ENCODE measurements at places on chromosomes 7 and 10. TPM values are rescaled to one million over a fixed set of nuclear protein-coding genes. Genes with fewer than 3 reads are reported as not detected.

Gene FZD1
- total RNA-seq: 20.8 TPM

DNA sequence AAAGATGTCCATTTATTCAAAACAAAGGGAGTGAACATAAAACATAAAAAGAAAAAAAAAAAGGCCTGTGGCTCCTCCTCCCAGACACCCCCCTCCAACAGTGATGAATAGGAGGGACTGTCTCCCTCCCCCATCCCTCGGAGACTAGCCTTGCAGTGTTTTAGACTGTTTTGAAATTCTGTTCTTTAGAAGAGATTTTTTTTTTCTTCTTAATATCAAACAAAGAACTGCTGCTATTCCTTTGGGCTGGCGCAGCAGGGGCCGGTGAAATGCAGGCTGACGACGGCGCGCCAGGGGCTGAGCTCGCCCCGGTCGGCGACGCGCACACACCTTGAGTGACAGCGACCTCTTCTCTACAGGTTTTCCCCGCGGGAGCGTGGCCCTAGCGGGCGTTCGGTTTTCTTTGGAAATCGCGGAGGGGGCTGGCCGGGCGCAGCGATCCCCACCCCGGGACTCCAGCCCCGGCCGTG, at the start of gene LANCL2:
TSS of gene LANCL2 (plus strand) at position 133 of the 470 bp plus-strand sequence. CDS start 689 bp downstream, outside the sequence.
- H3K4me1 ChIP-seq: peaks cover 9% of the 10 kb centered on the region
- no peak for DNase-seq
- no peaks in the 10 kb centered on the region for H3K36me3 ChIP-seq
- H3K27me3 ChIP-seq: no peaks in the 10 kb centered on the region
- peak within 1 kb of the TSS; percentile 99 for H3K27ac ChIP-seq

DNA sequence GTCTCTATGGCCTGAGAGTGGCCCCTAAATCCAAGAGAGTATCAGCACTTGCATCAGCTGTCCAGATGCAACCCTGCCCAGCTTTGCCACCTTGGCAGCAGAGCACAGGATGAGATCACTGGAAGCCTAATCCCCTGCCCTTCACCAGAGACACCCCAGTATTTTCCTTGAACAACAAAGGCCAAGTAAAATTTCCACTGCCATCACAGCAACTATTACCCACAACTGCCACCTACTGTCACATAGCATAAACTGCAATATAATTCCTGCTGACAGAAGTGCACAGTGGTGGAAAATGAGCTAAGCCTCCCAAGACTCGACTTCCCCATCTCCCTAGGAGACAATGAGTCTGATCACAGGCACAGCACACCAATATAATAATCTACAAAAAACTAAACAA, 462.8 kb upstream of the ZWINT start:
- no peak overlapping the region for H3K4me3 ChIP-seq
- no peaks in the 10 kb centered on the region for H3K36me3 ChIP-seq
- H3K27ac ChIP-seq: no peak overlapping the region
- no peak for DNase-seq

GRCh38 chr10:124232686-124233545, 139.5 kb upstream of the CHST15 start:
- DNase-seq: no peak
- no peak overlapping the region for H3K27ac ChIP-seq
- H3K4me1 ChIP-seq: no peaks in the 10 kb centered on the region
- no peaks in the 10 kb centered on the region for H3K36me3 ChIP-seq
- H3K27me3 ChIP-seq: no peaks in the 10 kb centered on the region

Gene GPR158
- 6.8 TPM for total RNA-seq

Gene CHST3
- 10.4 TPM for total RNA-seq

- no peak overlapping the region for H3K4me3 ChIP-seq
- no peaks in the 10 kb centered on the region for H3K27me3 ChIP-seq
- DNase-seq: no peak
- no peak overlapping the region for H3K27ac ChIP-seq
- no peaks in the 10 kb centered on the region for H3K36me3 ChIP-seq
- no peaks in the 10 kb centered on the region for H3K4me1 ChIP-seq
Measured at GRCh38 chr7:83852136-83852535, 203.2 kb upstream of the SEMA3E start.

DNA sequence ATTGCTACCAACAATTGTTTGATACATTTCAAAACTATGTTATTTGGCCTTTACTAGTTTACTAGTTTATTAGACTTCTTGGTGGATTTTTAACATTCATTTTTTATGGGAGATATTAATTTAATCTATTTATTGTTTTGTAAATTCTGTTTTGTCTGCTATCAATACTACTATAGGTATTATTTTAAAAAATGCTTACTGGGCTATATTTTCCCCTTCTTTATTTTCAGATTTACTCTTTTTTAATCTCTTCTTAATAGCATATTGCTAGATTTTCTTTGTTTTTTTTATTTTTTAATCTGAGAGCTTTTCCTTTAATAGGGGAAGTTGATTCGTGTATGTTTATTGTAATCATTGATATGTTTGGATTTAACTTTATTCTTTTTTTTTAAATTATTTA, 147.5 kb downstream of the CDK14 start:
- no peak for DNase-seq
- no peaks in the 10 kb centered on the region for H3K27me3 ChIP-seq

DNA sequence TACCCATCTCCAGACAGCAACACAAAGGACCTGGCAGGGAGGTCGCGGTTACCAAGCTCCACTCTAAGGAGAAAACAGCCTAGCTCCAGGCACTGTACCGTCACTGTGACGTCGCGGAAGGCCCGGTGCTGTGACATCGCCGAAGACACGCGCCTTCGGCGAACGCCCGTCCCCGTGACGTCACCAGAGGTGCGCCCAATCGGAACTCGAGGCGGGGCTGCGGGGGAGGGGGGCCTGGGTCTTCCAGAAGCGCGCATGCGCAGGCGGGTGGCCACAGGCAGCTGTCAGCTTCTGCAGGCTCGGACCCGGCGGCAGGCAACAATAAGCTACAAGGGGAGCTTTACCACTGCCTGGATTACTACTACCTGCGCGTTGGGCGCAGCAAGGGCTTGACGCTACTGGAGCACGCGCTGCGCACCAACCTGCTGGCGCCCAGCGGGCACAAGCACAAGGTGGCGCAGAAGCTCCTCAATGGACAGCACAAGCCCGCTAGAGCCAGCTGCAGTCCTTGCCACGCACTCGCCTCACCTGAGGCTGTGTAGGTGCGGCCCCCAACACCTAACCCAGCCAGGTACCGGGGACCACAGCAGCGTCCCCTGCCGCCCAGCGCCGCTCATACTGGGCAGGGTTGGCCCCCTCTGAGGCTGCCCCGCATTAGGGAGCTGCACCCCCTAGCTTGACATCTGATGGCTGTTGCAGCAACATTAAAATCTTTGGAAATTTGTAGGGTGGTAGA, 208.4 kb downstream of the TPST1 start:
- no peak overlapping the region for H3K27ac ChIP-seq
- H3K4me1 ChIP-seq: no peaks in the 10 kb centered on the region
- H3K36me3 ChIP-seq: no peaks in the 10 kb centered on the region
- no peak for DNase-seq
- H3K4me3 ChIP-seq: no peak overlapping the region

- no peaks in the 10 kb centered on the region for H3K36me3 ChIP-seq
- DNase-seq: peak; percentile 63
- peaks cover 20% of the 10 kb centered on the region for H3K4me1 ChIP-seq
- H3K4me3 ChIP-seq: peak overlapping the region; percentile 41
Measured at GRCh38 chr7:3559278-3559677, 258.2 kb downstream of the SDK1 start.

GRCh38 chr7:42057331-42057730, 179.7 kb downstream of the GLI3 start:
- no peak overlapping the region for H3K4me3 ChIP-seq
- no peak overlapping the region for H3K27ac ChIP-seq
- H3K36me3 ChIP-seq: peaks cover 2% of the 10 kb centered on the region
- DNase-seq: no peak
- no peaks in the 10 kb centered on the region for H3K27me3 ChIP-seq

Gene STAG3
- 1.3 TPM for total RNA-seq

Gene LAMB4
- total RNA-seq: not detected

DNA sequence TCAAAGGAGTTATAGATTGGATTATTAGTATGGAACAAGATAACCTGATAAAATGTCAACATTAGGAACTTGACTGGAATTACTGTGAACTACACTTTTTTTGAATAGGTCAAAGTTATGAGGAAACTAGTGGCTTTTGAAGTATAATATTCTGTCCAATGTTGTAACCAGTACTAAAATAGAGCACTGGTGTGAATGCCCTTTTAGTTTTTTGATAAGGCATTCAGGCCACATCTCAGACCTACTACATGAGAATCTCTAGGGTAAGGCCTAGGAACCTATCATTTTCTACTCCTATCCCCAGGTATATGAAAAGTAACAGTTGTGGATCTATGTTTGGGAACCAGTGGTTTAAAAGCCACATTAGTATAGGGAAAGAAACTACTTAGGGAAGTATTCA, 16.4 kb downstream of the KMT2E start:
- no peaks in the 10 kb centered on the region for H3K27me3 ChIP-seq
- H3K36me3 ChIP-seq: peaks cover 5% of the 10 kb centered on the region
- no peak overlapping the region for H3K4me3 ChIP-seq
- DNase-seq: no peak

GRCh38 chr10:124990671-124991625, 49.0 kb downstream of the ZRANB1 start:
- H3K27me3 ChIP-seq: no peaks in the 10 kb centered on the region
- DNase-seq: no peak
- H3K4me1 ChIP-seq: no peaks in the 10 kb centered on the region
- peaks cover 54% of the 10 kb centered on the region for H3K36me3 ChIP-seq

- H3K27ac ChIP-seq: no peak overlapping the region
- no peaks in the 10 kb centered on the region for H3K27me3 ChIP-seq
- H3K4me3 ChIP-seq: no peak overlapping the region
- no peaks in the 10 kb centered on the region for H3K36me3 ChIP-seq
- no peaks in the 10 kb centered on the region for H3K4me1 ChIP-seq
Measured at GRCh38 chr10:108230478-108231170, 1066.1 kb upstream of the SORCS1 start.

GRCh38 chr10:114188900-114189299, 9.7 kb downstream of the TDRD1 start:
- H3K4me1 ChIP-seq: no peaks in the 10 kb centered on the region
- DNase-seq: no peak
- H3K27ac ChIP-seq: no peak overlapping the region
- H3K27me3 ChIP-seq: no peaks in the 10 kb centered on the region

GRCh38 chr7:3310884-3311283, 9.8 kb downstream of the SDK1 start:
- no peak overlapping the region for H3K4me3 ChIP-seq
- DNase-seq: no peak
- H3K4me1 ChIP-seq: no peaks in the 10 kb centered on the region
- H3K27me3 ChIP-seq: no peaks in the 10 kb centered on the region
- no peak overlapping the region for H3K27ac ChIP-seq

- no peak for DNase-seq
- H3K36me3 ChIP-seq: no peaks in the 10 kb centered on the region
- peaks cover 3% of the 10 kb centered on the region for H3K4me1 ChIP-seq
- H3K27me3 ChIP-seq: no peaks in the 10 kb centered on the region
- no peak overlapping the region for H3K4me3 ChIP-seq
- no peak overlapping the region for H3K27ac ChIP-seq
Measured at GRCh38 chr7:113283861-113284260, 165.5 kb upstream of the SMIM30 start.

DNA sequence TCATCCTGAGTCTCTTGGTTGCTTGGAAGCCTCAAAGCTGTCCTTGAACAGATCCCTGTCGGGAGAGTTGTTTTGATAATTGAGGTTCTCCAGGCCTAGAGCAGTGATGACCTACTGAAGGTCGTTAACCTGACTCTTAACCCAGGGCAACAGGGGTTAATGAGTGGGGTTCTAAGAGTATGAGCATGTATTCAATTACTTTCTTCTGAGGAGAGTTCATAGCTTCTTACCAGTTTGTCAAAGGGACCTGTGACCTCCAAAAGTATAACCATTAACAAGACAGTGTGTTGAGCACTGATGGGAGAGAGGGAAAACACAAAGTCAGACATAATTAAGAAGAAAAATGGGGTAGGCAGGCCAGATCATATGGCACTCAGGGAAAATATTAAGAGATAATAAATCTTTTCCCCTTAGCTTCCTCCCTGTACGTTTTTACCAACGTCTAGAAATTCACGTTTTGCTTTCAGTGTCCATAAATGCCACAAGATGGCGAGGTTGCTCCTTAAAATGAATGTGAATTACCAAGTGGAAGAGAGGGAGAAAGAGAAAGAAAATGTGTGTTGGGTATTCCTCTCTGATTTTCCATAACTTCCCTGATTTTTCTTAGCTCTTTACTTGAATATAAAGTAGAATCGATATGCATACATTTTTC, 97.6 kb downstream of the SUGCT start:
- H3K4me1 ChIP-seq: no peaks in the 10 kb centered on the region
- no peaks in the 10 kb centered on the region for H3K36me3 ChIP-seq
- DNase-seq: peak; percentile 68
- H3K4me3 ChIP-seq: no peak overlapping the region
- no peak overlapping the region for H3K27ac ChIP-seq

- H3K4me1 ChIP-seq: no peaks in the 10 kb centered on the region
- no peak for DNase-seq
- H3K36me3 ChIP-seq: no peaks in the 10 kb centered on the region
- no peak overlapping the region for H3K27ac ChIP-seq
- no peak overlapping the region for H3K4me3 ChIP-seq
- peaks cover 11% of the 10 kb centered on the region for H3K27me3 ChIP-seq
Measured at GRCh38 chr7:54664235-54665228, 94.5 kb downstream of the SEC61G start.

GRCh38 chr10:129605266-129605985, 138.4 kb downstream of the MGMT start:
- H3K4me1 ChIP-seq: no peaks in the 10 kb centered on the region
- no peaks in the 10 kb centered on the region for H3K36me3 ChIP-seq
- DNase-seq: no peak
- H3K27ac ChIP-seq: no peak overlapping the region
- H3K4me3 ChIP-seq: no peak overlapping the region

DNA sequence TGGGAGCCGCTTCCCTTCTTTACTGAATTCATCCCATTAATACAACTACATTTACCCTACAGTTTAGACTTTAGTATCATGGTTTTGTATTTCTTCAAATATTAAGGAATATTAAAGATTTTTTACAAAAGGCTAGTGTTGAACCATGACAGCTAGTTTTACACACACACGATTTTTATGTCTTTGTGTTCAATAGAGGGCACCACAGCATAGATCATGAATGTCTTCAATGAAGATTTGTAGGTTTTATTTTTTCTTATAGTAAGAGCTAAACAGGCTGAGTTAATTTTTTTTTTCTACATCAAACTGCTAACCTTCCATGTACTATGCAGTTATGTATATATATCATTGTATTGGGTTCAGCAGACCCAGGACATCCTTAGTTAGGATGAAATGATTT, 76.9 kb downstream of the SNX10 start:
- no peak overlapping the region for H3K27ac ChIP-seq
- DNase-seq: no peak
- H3K4me3 ChIP-seq: no peak overlapping the region
- H3K4me1 ChIP-seq: no peaks in the 10 kb centered on the region
- no peaks in the 10 kb centered on the region for H3K36me3 ChIP-seq
